ENCODE measurements at places on chromosomes 11 and 22.
A peak's percentile ranks its signal among the peaks of the same experiment; 100 is the strongest.

DNA sequence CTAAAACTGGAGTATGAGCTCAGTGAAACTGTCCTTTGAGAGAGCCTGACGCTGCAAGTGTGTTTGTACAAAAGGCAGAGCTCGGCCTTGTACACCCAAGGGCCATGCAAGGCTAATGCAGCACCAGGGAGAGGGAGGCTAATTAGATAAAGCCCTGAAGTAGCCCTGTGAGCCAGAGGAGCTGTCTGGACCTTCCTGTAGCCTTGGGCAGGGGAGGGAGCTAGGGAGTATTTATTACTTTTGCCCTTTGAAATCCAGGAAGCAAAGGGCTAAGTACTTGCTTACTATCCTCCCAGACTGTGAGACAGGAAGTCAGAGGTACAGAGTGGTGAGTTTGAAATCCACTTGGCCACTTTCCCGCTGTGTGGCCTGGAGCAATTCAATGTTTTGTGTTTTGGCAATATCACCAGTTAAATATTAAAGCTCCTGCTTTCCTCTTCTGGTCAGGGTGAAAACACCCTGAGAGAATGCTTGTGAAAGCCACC, 10.2 kb upstream of the LDHA start:
- no peak for DNase-seq

GRCh38 chr11:35246745-35247144, 107.8 kb downstream of the CD44 start:
- no peak for DNase-seq

DNA sequence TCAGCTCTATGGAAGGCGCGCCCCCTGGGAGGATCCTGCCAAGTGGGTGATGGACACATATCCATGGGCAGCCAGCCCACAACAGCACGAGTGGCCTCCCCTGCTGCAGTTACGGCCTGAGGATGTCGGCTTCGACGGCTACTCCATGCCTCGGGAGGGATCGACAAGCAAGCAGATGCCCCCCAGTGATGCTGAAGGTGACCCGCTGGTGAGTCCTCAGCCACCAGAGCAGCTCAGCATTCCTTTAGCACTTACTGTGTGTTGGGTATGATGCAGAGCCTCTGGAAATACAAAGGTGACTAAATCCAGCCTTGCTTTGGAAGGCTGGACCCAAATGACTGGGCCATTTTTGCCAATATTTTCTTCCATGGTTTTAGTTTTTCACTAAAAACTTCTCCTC, 45.7 kb downstream of the DBX1 start:
- no peak for DNase-seq

DNA sequence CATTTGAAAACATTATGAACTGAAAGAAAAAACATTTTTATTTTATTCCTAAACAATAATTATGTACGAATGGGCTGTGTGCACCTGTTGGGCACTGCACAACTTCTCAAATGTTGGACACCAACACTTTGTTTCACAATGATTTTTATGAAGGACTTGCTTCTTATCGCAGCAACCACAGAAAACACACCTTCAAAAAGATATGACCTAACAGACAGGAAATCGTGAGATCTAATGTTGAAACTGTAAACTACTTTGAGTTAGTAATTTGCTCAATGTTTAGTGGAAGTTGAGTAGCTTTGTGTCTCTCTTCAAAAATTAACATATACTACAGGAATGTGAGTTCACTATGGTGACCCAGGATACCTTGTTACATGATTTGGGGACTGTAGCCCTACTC, 98.6 kb downstream of the NXPE2 start:
- DNase-seq: no peak

GRCh38 chr11:28526406-28526751, 418.2 kb downstream of the METTL15 start:
- no peak for DNase-seq

- no peak for DNase-seq
Observed at GRCh38 chr11:27088353-27088752, 47.7 kb downstream of the BBOX1 start.

DNA sequence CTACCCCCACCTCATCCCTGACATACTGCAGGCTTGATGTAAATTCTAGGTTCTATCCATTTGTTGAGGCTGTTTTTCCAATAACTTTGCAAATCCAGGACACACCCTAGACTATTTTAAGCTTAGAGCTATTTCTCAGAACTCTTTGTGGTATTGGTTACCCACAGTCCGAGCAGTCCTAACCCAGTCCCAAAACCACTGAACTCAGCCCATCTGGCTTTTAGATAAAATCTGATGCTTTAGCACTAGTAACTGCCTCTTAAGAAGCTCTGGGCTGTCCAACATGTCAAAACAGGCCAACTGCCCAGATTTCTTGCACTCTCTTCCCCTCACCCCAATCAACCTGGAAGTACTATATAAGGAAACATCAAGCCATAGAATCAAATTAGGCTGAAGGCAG, 344.4 kb upstream of the CADM1 start:
- DNase-seq: no peak

DNA sequence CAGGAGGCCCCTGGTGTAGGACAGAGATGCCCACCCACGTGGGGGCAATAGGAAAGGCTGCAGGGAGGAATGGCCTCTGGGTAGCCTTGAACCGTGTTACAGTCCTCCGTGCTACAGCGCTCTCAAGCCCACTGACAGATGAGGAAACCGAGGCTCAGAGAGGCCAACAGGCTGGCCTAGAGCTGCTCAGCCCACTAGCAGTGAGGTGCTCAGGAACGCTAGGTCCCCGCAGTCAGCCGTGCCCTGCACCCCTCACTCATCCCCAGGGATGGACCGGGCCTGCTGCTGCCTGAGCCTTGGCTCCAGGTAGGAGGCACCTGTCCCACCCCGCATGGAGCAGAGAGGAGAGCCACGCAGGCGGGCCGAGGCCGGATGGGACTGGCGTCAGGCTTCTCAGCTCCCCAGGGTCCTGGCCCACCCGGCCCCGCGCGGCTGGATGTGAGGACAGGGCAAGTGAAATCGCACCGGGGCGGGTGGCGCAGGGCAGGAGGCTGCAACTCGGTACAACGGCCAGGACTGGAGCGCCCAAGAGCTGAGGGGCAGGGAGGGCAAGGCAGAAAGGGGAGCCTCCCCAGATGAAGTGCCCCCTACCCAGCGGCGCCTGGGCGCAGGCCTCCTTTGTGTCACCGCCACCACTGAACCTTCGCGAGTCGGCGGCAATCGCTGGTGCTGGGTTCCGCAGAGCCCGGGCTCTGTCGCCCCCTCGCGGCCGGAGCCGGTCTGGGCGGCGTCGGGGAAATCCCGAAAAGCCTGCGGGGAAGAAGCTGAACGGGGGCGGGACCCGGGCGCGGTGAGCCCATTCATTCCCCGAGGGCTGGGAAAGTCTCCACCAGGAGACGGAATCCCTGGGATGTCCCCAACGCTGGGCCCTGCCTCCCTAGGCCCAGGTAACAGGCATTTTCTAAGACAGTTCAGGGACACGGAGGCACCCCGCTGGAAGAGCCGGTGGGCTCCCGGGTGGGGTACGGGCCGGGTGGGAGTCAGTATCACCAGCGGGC, 8.4 kb upstream of the SLC2A11 start:
- peak; percentile 39 for DNase-seq

DNA sequence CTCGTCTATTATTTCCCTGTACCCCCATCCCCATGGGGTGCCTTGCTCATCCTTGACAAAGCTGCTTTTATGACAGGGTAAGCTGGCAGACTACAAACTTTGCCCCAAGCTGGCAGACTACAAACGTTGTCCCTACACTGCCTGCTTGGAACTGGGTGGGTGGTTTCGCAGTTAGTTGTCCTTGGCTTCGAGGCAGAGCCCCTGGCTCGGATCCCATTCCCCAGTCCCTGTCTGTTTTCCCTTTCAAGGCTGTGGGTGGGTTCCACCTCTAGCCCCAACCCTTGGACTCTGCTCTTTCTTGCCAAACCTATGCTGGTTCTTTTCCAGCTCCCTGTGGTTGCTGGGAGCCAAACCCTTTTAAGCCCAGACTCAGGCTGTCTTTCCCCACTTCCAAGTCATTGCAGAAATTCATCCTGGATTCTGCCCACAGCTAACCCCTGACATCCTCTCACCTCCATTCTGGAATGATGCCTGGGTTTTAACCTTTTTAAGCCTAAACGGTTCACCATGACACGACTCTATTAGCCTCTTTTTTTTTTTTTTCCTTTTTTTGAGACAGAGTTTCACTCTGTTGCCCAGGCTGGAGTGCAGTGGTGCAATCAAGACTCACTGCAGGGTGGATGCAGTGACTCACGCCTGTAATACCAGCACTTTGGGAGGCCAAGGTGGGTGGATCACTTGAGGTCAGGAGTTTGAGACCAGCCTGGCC, 9.2 kb upstream of the RBM14 start:
- peak; percentile 98 for DNase-seq

DNA sequence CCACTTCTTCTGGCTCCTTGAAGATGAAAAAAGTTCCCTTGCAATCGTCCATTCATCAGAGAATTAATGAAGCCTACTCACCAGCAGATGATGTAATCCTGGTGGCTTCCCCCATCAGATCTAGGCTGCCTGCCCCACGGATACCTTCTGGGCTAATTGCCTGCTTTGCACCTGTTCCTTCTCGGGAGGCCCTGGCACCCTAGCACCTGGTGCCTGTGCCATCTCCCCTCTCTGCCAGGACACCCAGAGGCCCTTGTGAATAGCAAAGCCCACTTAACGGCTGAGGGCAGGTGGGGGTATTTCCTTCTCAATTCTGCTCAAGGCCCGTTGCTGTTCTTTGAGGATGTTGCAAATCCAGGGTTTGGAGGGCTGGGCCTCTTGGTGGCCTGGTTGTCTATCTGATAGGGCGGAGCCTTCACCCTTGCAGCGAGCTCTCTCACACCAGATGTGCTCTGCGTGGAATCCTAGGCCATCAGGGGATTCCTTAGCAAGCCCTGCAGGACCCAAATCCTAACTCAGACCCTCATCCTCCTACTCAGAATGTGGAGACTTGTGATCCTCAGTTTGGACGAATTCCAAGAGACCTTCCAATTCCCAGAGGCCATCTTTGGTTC, at the start of gene LMO2:
Gene LMO2 (minus strand): TSS at position 363 of the 614 bp plus-strand sequence. CDS start 22,360 bp downstream, outside the sequence.
- DNase-seq: no peak

DNA sequence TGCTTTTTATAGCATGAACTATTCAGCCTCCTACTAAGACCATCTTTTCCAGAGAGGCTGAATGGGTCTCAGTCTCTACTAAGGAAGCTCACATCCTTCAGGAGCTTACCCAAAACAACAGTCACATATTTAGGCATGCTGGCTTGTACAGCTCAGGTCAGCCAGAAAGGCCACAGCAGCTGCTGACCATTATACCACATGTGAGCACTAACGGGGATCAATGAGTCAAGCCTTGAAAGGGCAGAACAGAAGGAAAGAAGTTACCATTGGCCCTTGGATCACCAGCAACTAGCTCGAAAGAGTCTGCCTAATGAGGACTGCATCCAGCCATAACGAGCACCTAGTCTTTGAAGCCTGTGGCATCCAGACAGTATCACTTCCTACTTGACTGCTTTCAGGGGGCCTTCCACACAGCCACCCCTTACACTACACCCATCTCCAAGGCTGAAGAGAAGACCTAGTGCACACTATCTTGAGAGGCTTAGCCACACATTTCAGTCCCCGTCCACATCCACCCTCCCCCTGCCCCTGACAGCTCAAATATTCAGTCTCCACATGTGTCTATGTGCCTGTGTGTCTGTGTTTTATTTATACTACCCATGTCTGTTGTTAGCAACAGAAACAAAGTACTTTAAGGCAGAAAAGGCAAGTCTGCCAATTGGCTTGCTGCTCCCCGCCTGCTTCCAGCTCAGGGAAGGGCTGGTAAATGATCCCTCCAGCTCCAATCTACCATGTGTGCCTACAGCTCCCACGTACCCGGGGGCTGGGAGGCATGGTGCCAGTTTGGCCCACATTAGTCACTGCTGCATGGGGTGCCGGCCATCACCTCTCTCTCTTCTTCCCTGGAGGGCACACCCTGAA, 95.5 kb downstream of the RPL27A start:
- DNase-seq: peak; percentile 18

- no peak for DNase-seq
Observed at GRCh38 chr22:41501209-41501608, 32.3 kb downstream of the ACO2 start.
